ENCODE measurements at places on chromosomes 7 and 10.

DNA sequence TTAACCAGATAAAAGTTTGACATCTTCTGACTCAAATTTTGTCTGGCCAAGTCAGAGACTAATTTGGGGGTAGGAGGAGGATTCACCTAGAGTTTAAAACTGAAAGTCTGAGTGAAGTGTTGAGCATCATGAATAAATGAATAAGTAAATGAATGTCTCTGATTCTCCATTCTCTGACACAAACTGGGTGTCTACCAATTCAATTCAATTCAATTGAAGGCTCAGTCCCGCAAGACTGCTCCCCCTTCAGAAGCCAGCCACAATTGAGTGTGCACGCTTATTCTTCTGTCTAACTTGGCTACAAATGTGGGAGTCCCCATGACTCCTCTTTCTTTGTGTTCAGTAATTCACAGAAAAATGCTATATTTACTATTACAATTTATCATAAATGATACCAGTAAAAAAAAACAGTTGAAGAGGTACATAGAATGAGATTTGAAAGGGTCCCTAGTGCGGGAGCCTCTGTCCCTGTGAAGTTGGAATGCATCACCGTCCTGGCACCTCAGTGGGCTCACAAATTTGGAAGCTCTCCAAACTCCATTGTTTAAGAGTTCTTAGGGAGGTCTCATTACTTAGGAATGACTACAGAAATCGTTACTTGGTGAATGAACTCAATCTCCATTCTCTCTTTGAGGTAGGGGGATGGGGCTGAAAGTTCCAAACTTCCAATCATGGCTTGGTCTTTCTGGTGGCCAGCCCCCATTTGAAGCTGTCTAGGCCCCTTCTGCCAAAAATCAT is 243.7 kb upstream of the PHYHIPL start:
- no peak for DNase-seq
- H3K27ac ChIP-seq = no peak overlapping the region
- no peaks in the 10 kb centered on the region for H3K27me3 ChIP-seq
- H3K4me3 ChIP-seq = no peak overlapping the region
- H3K4me1 ChIP-seq = no peaks in the 10 kb centered on the region

DNA sequence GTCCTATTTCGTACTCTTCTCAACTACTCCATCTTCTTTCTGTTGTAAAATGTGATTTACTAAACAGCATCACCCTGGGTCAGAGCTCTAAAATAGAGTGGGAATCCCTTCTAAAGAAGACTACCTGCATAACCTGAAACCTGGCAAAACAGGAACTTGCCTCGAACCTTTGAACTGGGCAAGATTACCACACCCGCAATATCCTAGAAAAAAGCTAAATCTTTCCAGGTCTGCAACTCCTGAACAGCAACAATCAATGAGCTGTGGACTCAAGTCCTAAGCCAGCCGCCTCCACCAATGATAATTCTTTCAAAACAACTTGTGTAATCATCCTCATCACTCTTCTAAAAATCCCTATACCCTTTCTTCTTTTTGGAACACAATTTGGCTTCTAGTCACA is 824.2 kb upstream of the COBL start:
- no peaks in the 10 kb centered on the region for H3K4me1 ChIP-seq
- H3K27me3 ChIP-seq = no peaks in the 10 kb centered on the region
- H3K36me3 ChIP-seq = no peaks in the 10 kb centered on the region
- DNase-seq = no peak
- no peak overlapping the region for H3K27ac ChIP-seq

DNA sequence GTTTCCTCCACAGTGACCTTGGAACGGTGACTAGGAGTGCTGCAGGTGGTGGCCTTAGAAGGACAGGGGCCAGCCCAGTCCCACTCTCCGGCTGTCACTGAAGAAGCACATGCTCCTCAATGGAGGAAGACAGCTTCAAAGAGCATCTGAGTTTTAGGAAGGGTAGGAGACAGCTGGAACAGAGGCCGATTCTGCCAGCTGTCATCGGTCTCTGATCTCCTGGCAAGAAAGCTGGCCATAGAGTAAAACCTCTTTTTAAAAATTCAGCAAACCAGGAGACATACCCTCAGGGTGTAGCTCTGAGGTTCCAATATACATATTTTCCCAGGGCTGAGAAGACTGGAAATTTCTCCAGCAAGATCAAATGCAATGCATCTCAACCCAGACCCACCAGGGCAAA is 55.9 kb downstream of the KCNMA1 start:
- H3K4me3 ChIP-seq = no peak overlapping the region
- no peaks in the 10 kb centered on the region for H3K36me3 ChIP-seq

GRCh38 chr10:10849306-10849705 is 168.4 kb upstream of the CELF2 start:
- H3K4me1 ChIP-seq = no peaks in the 10 kb centered on the region
- DNase-seq = no peak
- no peak overlapping the region for H3K27ac ChIP-seq
- H3K36me3 ChIP-seq = no peaks in the 10 kb centered on the region

DNA sequence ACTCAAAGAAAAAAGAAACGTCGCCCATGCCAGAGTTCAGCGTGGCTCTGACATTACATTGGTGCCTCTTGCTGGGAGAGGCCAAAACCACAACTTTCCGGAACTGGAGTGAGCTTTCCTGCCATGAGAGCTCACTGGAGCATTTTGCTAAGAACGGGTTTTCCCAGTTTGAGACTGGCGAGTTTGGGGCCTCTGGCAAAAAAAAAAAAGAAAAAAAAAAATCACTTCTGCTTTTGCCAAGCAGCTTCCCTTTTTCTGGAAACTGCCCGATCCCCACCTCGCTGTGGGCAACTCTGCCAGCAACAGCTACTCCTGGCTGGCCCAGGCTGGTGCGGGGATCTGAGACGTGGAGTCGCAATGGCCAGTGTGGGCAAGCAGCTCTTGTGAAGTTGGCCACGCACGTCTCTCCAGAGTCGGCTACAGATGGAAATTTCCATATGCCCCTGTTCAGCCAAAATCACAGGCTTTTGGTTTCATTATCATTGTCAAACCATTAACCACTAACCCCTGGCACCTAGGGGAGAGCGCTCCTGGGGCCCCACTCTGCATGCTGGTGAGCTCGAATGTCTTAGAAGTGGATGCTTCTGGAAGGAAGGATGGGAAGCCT is 25.7 kb downstream of the PRKAG2 start:
- H3K27ac ChIP-seq = peak overlapping the region; percentile 56
- peak; percentile 67 for DNase-seq
- no peaks in the 10 kb centered on the region for H3K36me3 ChIP-seq
- peaks cover 27% of the 10 kb centered on the region for H3K4me1 ChIP-seq

DNA sequence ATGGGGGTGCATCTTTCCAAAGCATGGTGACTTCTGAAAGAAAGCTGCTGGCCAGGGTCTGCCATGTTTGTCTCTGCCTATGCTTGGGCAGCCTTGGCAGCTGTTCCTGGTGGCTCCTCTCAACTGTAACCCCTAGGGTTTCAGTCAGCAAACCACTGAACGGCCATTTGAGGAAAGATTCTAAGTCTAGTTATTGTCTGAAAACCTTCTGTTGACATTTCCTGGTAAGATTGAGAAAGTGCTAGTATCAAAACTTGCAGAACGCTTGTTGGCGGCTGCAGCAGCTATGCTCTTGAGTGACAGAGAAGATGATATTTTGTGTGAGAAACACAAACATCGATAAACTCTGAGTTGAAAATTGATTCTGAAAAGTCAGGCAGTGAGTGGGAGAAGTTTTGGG is 523.1 kb downstream of the LRMDA start:
- no peak overlapping the region for H3K4me3 ChIP-seq
- no peak for DNase-seq
- H3K27me3 ChIP-seq = no peaks in the 10 kb centered on the region
- H3K4me1 ChIP-seq = no peaks in the 10 kb centered on the region
- H3K36me3 ChIP-seq = no peaks in the 10 kb centered on the region

DNA sequence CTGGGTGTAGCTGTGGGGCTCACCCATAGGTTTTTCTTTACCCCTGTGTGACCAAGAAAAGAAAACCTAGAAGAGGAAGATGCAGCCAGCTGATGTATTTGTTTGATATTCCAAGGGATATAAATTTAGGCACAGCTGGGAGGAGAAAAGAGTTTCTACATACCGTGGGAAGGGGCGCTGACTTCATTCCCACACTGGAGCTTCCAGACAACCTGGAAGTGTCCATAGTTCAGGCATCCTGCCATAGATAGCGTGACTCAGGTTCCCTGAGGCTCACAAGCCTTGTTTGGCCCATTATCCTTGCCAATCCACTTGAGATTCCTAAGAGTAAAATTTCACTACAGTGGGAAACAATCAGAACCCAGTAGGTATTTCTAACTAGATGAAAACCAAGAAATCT is 371.7 kb upstream of the NRP1 start:
- no peaks in the 10 kb centered on the region for H3K36me3 ChIP-seq
- peaks cover 4% of the 10 kb centered on the region for H3K27me3 ChIP-seq
- no peak overlapping the region for H3K27ac ChIP-seq
- DNase-seq = no peak

GRCh38 chr7:152862006-152862405 is 102.5 kb downstream of the ACTR3B start:
- H3K27me3 ChIP-seq = no peaks in the 10 kb centered on the region
- no peak for DNase-seq
- H3K36me3 ChIP-seq = peaks cover 4% of the 10 kb centered on the region
- H3K27ac ChIP-seq = no peak overlapping the region
- H3K4me1 ChIP-seq = no peaks in the 10 kb centered on the region

GRCh38 chr7:101238226-101239182 is 902 bp upstream of the CLDN15 start:
- peaks cover 9% of the 10 kb centered on the region for H3K36me3 ChIP-seq
- peaks cover 5% of the 10 kb centered on the region for H3K4me1 ChIP-seq
- H3K27me3 ChIP-seq = no peaks in the 10 kb centered on the region
- no peak for DNase-seq
- no peak overlapping the region for H3K27ac ChIP-seq
- H3K4me3 ChIP-seq = no peak overlapping the region

DNA sequence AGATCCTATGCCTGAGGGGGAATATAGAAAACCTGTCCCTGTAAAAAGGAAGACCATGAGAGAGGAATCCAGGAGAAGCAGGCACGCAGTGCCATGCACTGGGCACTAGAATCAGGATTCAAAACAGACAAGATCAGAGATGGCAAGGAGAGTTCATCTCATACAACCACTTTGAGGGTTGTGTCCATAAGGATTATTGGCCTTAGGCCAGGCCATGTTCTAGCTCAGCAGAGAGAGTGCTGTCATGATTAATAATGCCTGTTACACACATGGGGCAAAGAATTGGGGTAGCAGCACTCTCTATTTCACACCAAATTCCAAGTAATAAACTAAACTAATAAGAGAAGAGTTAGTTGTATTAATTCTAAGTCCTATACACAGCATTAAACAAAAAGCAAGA is 29.1 kb downstream of the EZH2 start:
- H3K27me3 ChIP-seq = no peaks in the 10 kb centered on the region
- H3K4me3 ChIP-seq = no peak overlapping the region
- peaks cover 43% of the 10 kb centered on the region for H3K4me1 ChIP-seq

DNA sequence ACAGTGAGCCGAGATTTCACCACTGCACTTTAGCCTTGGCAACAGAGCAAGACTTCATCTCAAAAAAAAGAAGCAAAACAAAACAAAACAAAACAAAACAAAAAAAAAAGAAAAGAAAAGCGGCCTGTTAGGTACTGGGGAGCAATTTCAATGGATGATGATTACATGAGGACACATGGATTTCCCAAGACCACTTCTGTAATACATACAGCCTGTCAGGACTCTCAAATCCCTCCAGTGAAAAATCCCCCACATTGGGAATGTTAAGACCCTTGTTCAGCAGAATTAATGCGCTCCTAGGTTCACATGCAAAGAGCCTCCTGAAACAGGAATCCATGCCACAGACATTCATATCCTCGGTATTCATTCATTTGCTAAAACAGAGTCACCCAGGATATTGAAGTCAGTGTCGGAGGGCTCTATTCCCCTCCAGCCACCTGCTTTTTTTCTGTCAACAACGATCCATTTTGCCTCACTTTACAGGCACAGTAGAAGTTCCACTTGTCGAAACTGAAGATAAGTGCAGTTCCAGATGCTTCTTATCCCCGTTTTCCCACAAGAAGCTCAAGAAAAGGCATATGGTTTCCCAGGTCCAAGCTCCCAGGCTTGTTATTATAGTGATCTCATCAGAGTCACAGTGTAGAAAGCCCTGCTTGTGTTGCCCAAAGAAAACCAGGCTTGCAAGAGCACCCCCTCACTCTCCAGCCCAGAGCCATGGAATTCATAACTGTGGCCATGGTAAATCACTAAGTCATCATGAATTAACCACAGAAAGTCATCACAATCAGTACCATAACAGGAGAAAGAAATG is 20.2 kb downstream of the SLC16A12 start:
- H3K36me3 ChIP-seq = no peaks in the 10 kb centered on the region
- H3K4me3 ChIP-seq = no peak overlapping the region
- H3K27ac ChIP-seq = no peak overlapping the region
- H3K27me3 ChIP-seq = peaks cover 3% of the 10 kb centered on the region
- H3K4me1 ChIP-seq = no peaks in the 10 kb centered on the region
- DNase-seq = no peak

DNA sequence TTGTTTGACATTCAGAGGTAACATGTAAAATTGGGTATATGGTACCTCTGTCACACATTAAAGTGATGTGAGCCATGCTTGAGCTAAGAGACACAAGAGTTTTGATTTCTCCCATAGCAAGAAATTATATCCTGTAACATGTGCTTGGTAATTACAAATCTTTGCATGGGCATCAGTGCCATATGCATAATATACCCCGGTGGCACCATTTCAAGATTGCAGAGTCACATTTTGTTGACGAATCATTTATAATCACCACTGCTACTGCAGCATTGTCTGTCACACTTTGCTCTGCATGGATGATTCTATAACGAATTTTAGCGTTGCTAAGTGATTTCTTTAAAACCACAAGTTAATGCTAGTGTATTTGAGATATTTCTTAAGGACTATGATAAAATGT is 443.7 kb upstream of the LRRN3 start:
- DNase-seq = no peak
- no peaks in the 10 kb centered on the region for H3K27me3 ChIP-seq
- H3K36me3 ChIP-seq = no peaks in the 10 kb centered on the region
- H3K4me3 ChIP-seq = no peak overlapping the region
- H3K27ac ChIP-seq = no peak overlapping the region

- DNase-seq = no peak
- no peaks in the 10 kb centered on the region for H3K4me1 ChIP-seq
- H3K27me3 ChIP-seq = no peaks in the 10 kb centered on the region
- H3K36me3 ChIP-seq = no peaks in the 10 kb centered on the region
- no peak overlapping the region for H3K27ac ChIP-seq
These were observed 991.7 kb upstream of the KCND2 start for GRCh38 chr7:119281181-119281846.

DNA sequence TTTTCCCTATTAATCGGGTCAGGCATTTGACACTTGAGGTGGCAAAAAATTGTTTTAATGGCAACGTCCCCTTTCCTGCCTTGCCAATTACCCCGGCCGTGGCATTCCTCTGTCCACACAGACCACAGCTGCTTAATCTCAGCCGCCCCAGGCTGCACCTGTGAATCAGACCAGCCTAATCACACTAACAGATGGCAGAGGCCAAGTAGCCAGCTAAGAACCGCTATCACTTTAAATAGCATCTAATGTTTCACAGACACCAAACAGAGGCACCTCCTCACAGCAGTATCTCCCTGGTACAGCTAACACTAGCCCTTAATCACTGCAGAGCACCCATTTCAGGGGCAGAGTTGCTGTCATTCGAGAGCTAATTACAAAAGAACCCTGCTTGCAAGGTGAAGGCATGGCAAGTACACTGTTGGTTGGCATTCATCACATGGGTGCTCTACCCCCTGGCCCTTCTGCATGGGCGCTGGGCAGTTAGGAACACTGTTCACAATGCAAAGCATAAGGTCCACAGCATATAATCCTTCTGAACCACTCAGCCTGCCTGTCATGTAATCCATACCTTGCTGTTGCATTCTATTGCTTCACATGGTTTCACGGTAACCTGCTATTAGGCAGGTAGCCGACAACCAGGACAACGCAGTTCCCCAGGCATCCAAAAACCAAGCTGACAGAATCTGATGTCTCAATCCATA is 38.8 kb downstream of the FGFR2 start:
- no peak for DNase-seq
- H3K27ac ChIP-seq = no peak overlapping the region
- no peak overlapping the region for H3K4me3 ChIP-seq
- peaks cover 1% of the 10 kb centered on the region for H3K27me3 ChIP-seq
- H3K36me3 ChIP-seq = no peaks in the 10 kb centered on the region
- no peaks in the 10 kb centered on the region for H3K4me1 ChIP-seq

Measured in activated CD8-positive, alpha-beta T cell treated with anti-CD3 and anti-CD28 coated beads for 36 hours (primary cell).